Type B pancreatic cell (in vitro differentiated cells): ENCODE measurements at places on chromosomes 2 and 18.
A peak's percentile ranks its signal among the peaks of the same experiment; 100 is the strongest.

DNA sequence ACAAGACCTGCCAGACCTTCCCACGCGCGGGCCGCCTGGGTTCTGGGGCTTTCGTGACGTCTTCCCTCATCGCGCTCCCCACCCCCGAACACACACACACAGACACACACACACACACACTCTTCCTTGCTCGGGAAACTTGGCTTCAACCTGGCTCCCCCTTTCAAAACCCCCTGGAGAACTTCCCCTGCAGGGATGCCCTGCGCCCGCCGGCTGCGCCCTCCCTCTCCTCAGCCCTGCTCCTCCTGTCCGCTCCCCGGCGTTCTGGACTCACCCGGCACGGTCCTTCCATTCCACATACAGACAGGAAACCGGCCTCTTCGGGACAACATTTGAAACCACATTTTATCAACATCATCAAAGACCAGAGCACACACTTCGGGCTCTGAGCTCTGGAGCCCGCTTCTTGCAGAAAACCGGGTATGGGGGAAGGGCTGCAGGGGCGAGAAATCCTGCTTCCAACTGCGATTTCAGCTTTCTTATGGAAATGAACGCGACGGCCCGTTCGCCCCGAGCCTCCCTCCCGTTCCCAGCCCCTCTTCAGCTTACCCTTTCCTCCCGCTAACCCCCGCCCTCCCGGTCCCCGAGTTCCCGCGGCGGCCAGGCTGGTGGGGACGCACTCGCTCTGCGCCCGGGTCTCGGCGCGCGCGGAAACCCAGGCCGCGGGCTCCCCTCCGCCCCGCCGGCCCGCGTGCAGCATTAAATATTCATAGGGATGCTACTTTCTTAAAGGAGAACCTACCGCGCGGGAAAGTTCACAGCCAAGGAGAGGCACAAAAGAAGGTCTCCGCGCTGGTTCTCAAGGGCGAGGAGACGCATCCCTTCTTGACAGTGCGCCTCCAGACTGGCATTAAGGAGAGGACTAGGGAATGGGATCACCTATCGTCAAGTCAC lies 18.3 kb downstream of the POU3F3 start:
- DNase-seq = no peak

- no peak for DNase-seq
Measured at GRCh38 chr2:99448556-99448955, 41.3 kb downstream of the REV1 start.

- DNase-seq = peak; percentile 57
Measured at GRCh38 chr2:219644801-219645480, 17.5 kb downstream of the SLC4A3 start.

DNA sequence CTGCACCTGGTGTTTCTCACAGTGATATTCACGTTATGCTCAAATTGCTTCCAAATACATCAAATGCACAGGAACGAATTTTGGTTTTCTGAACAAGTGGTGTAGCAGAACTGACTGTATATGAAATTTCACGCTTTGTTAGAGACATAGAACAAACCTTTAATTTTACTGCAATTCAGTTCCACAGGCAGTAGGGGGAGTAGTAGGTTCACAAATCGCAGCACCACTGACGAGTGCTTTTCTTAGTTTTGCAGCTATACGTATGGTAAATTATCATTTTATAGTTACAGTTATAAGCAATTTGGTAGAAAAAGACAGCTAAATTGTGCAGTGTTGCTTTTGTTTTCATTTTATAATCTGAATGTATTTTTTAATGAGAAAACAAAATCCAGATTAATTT lies 113.3 kb downstream of the KIAA1328 start:
- no peak for DNase-seq

DNA sequence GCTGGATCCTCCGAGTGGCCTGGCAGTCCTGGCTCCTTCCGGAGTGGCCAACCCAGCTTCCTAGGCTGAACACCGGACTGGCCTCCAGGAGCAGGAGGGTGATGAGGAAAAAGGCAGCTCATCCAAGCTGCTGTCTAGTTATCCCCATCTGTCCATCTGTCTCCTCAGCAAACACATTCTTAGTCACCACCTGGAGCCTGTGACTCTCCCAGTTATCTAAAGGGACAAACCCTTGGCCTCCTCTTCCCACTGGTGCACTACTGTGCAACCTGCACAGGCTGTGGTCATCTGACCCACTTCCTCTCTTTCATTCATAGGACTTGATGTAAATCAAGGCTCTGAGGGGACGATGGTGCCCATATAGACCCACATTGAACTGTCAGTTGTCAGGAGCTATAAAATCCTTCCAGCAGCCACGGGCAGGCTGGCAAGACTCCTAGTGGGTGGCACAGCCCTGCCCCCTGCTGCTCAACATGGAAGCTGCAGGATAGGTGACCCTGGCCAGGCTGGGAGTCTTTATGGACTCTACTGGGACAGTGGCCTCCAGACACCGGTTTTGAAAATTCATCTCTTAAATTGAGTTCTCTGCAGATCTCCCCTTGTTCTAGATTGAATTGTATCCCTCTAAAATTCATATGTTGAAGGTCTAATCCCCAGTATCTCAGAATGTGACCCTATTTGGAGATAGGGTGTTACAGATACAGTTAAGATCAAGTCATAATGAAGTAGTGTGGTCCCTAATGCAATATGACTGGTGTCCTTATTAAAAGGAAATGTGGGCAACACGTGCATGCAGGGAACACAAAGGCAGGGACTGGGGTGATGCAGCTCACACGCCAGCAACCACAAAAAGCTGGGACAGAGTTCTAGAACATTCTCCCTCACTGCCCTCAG lies 29.3 kb upstream of the DUSP2 start:
- DNase-seq = no peak

DNA sequence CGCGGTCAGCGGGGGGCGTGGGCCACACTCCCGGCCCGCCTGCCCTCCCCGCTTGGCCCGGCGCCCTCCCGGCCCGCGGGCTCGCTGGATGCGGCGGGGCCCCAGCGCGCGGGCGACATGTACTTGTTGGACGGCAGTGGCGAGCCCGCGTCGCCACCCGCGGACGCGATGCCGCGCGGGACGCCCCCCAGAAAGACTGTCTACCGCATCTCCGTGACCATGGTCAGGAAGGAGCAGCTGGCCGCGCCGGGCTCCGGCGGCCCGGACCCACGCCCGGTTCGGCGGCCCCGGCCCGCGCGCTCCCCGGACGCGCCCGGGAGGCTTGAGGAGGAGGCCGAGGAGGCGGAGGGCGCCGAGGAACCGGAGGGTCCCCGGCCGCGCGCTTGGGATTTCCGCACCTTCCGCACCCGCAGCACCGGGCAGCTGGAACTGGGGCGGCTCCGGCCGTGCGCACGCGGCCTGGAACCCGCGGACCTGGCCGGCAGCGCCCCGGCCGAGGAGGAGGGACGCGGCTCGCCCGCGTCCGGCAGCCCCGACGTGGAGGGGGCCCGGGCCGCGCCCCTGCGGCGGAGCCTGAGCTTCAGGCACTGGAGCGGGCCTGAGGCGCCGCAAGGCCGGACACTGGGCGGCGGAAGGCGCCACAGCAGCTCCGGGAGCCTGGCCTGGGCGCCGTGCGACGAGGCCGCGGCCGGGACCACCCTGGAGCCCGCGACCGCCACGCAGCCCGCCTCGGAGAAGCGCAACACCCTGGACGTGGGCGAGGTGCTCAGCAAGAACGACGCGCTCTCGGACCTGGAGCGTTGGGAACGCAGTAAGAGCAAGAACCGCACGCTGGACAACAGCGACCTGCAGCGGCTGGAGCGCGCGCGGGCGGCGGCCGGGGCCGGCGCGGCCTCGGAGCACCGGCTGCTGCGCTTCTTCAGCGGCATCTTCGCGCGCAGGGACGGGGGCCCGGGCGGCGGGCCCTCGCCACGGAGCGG lies 176.4 kb downstream of the AGAP1 start:
- peak; percentile 76 for DNase-seq

- peak; percentile 86 for DNase-seq
Measured at GRCh38 chr2:111122631-111123421, 2.1 kb downstream of the BCL2L11 start.

DNA sequence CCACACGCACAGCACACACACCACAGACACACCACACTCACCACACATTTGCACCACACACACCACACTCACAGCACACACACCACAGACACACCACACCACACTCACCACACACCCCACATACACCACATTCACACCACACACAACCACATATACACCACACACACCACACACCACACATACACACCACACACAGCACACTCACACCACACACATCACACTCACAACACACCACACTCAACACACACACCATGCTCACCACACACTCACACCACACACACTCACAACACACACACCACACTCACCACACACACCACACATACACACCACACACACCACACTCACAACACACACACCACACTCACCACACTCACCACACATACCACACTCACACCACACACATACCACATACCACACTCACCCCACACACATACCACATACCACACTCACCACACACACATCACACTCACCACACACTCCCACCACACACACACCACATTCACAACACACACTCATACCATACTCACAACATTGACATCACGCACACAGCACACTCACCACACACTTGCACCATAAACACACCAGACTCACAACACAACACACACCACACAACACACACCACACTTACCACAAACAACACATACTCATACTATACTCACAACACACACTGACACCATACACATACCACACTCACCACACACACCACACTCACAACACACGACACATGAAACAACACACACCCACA lies 60.0 kb downstream of the SDC1 start:
- DNase-seq = no peak

DNA sequence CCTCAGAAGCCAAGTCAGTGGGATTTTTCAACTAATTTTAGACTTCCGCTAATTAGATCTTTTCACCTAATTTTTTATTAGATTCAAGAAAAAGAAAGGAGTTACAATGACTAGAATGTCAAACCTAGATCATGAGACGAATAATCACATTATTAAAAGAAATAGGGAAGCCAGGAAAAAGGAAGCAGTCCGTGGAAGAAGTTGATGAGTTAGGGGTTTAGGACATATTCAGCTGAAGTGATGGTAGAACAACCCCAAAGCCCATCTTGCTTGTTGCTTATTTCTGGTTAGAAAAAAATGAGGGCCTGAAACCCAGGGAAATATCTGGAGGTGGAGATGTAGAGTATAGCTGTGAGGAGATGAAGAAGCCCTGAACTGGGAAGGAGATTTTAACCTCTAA lies 8.0 kb downstream of the KLF7 start:
- DNase-seq = no peak

DNA sequence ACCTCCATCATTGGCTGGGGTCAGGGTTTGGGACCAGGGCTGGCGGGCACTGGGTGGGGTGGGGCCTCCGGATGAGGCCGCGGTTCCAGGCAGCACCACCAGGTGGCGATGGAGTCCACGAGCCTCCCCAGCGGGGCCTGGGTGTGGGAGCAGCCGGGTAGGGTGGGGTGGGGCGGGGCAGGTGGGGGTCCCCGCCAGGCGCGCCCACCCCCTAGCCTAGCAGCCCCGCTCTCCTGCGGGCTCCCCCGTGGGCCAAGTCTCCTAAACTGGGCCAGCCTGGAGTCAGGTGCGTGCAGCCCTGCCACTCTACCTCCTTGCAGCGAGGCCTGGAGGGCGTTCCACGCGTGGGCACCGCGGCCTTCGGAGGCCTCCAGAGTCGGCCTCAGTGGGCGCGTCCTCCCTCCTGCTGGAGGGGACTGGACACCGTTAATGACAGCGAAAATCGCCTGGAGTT lies 187.5 kb downstream of the TWIST2 start:
- no peak for DNase-seq

DNA sequence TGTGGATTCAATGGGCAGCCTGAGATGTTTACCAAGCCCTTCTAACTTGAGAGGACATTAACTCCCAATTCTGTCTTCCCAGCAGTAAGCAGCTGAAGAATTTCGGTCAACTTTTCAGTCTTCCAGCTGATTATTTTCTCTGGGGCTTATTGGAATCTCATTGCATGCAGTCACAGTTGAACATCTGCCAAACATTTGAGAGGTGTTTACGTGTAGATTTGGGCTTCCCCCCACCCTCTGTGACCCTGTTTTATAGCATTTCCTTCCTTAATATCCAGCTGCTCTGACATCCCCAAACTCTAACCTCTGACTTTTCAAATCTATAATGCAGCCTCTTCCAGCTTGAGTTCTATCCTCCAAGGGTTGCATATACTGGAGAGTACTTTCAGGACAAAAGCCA lies 16.5 kb upstream of the VIT start:
- DNase-seq = no peak

DNA sequence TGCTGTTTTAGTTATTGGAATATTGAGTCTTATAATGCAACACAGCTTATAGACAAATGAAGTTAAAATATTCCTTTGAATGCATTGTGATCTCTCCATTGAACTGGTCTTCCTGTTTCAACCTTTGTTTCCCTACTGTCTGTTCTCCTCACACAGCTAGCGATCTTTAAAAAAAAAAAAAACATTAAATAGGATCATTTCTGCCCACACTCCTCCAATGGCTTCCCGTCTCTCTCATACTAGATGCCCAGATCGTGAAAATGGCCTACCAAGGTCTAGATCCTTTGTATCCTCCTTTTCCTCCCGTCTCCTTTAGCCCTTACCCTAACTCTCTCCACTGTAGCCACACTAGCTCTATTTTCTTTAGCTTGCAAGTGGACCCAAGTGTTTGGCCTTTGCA lies 2.4 kb downstream of the FAM171B start:
- DNase-seq = no peak

- DNase-seq = no peak
Measured at GRCh38 chr2:30425326-30425725, 21.7 kb upstream of the LCLAT1 start.

DNA sequence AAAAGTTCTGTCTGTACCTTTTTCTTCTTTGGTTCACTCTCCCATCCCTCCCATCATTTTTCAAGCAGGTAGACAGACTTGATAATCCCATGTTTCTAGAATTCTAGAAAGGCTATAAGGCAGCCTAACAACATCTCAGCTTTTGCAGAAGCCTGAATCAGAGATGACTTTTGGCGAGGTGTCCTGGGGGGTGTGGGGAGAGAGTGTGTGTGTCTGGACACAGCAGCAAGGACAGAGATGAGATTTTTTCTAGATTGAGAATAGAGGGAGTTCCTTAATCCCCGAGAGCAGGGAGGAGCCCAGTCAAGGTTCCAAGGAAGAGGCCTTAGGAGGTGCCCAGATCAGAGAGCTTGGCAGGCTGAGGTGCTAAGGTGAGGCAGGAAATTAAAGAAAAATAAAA lies 22.0 kb upstream of the LAPTM4A start:
- peak; percentile 2 for DNase-seq

GRCh38 chr2:184581391-184581790 lies 16.9 kb upstream of the ZNF804A start:
- DNase-seq = no peak
